ENCODE measurements at places on chromosomes 5 and 9.

DNA sequence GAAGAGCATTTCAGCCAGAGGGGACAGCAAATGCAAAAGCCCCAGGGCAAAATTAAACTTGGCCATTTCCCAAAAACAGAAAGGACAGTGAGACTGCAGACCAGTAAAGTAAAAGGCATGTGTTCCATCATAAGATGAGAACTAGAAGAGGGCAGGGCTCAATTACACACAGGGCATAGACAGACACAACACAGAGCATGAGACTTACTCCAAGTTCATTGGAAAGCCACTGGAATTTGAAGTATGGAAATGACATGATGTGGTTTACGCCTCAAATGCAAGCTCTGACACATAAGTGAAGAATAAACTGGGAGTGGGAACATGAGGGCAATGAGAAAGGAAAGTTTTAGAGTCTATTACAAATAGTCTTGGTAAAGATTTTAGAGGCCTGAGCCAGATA lies 446.6 kb upstream of the GRIA1 start:
- no peak for DNase-seq

DNA sequence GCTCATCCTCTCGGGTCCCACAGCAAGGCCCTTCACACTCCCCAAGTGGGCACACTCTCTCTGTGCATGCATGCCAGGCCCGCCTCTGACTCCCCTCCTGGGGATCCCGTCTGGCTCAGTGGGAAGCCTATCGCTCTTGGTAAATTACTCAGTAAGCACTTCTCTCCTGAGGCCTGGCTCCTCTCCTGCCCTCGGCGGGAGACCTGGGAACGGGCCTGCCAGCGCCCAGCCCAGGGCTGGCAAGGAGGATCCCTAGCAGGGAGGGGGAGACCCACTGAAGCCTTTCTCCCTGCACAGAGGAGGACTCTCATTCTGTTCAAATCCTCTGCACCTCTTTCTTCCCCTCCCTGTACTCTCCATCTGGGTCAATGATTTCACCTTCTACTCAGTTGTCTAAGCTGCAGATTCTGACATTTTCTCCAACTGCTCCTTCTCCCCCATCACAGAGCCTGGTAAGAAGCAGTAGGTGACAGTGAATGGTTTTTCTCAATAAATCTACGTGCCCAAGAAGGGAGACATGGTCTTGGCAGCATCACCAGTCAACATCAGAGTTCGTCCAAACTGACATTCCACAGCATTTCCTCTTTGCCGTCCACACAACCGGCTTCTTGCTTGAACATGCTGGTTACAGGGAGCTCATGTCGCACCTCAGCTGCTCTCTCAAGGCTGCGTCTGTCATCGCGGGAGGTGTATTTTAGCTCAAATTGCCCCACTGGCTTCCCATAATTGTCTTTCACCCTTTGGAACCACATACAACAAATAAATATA lies 81.9 kb downstream of the GPR21 start:
- no peak for DNase-seq

DNA sequence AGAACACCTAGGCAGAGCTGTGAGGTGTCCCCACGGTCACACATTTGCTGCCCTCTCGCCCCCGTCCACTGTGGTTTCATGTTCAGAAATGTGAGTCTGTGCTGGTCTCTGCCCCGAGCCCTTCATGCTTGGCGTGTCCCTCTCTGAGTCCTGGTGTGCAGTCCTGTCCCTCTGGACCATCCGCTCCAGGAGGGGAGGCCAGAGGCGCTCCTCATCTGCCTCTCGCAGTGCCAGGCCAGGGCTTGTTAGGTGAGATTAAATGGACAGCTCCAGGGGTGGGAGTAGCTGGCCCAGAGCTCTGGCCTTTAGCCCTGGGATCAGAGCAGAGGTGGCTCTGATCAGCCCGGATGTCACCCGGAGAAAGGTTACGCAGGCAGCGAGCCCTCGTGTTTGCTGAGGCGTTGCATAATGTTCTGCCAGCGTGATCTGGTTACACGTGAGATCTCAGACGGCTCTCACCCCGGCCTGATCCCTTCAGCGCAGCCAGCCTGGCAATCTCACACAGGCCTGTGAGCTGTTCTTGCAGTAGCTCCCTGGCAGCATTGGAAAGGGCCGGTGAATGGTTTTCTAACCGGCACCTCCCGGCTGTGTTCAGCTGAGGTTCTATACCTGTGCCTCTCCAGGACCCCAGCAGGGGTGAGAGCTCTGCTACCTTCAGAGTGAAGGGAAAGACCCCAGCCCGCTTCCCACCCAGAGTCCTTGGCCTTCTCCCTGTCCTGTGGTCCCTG lies 24.5 kb downstream of the PTGES2 start:
- DNase-seq = no peak

GRCh38 chr9:136807281-136808074 lies at the start of gene RABL6:
Gene RABL6 (plus strand): TSS chr9:136807948. CDS start chr9:136808197, 249 bp downstream.
- peak; percentile 57 for DNase-seq

GRCh38 chr9:118414676-118415075 lies 710.5 kb downstream of the TLR4 start:
- peak; percentile 0 for DNase-seq

Data from amygdala (tissue), 56 donors.